Stimulated activated CD8-positive, alpha-beta memory T cell treated with anti-CD3 and anti-CD28 coated beads, Interleukin-12 subunit alpha, Interleukin-12 subunit beta, amount 100 ng/mL, for 1 hour (primary cell): ENCODE measurements at places on chromosomes 7 and 10.

DNA sequence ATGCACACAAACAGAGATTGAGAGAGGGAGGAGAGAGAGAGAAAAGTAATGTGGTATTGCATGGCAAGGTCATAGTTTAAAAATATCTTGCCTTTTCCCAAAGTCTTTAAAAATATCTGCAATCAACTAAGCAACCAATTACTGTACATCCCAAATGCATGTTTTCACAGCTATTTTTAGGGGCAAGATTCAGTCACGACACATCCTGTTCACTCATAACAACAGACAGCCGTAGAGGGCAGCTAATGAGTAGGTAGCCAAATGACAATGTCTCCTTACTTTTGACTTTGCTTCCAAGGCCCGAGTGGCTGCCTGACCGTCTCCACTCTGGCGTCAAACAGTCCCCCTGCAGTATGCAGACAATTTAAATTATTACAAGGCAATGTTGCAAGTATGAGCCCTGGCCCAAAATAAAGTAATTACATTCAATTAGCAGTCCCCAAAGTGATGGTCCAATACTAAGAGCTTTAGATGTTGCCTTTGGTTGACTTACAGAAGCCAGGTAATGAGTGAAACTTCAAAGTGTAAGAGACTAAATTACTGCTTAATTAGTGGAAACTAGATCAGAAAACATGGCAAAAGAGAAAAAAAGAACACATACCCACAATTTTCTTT lies 162.9 kb downstream of the MBL2 start:
- no peak for DNase-seq

DNA sequence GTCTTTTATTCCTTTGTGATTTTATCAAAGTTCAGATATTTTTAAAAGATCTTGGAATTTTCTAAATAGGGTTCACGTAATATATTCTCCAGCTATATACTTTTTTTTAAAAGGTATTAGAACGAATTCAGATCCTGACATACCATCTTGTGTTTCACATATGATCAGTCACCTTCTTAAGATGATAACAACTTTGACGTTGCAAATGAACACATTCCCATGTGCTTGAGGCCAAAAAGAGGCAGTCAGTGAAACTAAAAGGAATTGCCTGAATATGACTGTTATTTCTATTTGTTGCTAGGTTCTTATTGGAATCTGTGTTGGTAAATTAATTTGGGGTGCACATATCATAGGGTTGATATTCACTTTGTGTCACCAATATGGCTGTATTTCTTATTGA lies 310.1 kb downstream of the MDFIC start:
- no peak for DNase-seq

DNA sequence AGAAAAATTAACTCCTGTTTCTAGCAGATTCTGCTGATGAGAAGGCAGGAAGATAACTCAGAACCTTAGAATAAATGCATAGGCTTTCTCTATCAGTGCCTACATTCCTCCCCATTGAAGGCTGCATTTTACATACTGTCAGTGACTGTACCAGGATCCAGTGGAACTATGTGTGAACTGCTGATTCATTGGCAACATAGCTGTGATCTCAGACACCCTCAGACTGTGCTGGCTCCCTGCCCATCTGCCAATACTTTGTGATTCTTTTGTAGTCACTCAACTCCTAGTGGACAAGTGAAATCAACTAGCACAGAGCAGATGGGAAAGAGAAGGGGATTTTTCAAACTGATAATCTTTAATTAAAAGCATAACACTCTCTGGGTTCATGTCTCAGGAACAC lies 375.8 kb downstream of the MDFIC start:
- no peak for DNase-seq

DNA sequence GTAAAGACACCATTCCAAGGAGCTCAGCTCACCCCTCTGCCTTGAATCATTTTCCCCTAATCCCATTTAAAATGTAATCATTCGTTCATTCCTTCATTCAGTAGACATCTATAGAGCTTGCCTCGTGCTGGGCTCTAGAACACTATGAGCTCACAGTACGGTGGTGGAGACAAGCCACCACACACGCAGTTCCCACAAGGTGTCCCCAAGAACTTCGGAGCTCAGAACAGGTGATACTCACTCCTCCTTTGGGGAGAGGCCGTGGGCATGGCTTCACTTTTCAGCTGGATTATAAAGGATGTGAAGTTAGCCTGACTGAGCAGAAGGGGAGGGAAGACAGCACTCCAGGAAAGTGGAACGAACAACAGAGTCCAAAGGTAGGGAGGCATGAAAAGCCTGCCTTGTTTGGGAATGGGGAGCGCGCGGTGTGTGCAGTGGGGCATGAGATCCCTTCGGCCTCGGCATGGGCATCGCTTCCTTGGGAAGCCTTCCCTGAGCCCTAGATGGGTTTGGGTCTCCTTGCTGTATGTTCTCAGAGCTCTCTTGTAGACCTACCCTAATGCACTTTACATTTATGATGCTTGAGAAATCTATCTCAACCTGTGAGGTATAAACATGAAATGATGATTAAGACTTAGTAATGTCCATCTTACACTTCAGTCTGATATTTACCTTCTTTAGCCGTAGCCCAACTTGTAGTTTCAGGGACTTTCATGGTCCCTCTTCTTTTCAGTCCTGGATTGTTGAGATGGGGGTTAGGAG lies 809 bp upstream of the OGA start:
- DNase-seq, result no peak

DNA sequence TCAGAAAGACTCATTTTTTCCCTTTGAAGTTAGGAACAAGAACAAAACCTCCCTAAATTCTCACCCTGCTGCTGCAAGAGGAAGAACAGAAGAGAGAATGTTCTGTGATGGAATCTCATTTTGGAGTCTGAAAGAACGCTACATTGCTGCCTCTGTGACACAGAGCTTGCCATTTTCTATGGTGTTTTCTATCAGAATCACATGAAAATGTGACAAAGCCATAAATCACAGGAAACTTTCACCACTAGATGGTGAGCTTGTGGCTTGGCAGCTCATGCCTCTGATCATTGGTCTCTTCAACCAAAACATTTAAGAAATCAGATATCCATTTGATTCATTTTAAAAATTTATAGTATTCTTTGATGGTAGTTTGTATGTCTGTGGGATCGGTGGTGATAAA lies 82.9 kb downstream of the CADPS2 start:
- DNase-seq, result no peak

DNA sequence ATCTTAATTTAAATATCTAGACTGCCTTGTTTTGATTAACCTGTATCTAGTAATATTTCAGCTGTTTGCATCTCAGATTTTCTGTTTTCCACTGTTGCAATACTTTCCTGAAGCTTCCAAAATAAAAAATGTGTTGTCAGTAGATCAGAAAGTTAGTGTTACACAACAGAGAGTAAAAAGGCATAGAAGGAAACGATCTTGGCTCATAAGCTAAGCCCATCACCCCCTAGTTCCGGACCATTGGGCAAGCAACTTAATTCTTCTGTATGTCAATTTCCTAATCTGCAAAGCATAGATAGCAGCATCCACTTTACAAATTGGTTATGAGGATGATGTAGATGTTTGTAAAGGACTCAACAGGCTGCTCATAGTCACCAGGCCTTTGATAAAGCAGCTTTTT lies 4.4 kb downstream of the PON3 start:
- no peak for DNase-seq

- DNase-seq, result no peak
These were observed 34.2 kb downstream of the PDGFA start for GRCh38 chr7:485188-486081.

DNA sequence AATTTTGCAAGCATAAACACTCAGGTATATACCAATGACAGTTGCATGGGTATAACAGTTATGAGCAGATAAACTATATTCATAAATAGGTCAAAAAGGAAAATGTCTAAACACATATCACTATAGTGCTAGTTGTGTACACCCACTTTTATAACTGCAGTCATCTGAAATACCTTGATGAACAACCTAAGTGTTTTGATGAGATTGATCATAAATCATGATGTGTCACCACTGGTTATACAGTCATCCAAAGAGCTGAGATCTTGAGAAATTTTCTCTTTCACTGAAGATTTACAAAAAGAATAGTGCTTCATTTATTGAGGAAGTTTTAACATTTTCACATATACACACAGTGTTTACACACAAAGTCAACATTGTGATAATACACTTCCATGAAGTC lies 78.6 kb upstream of the SLC25A13 start:
- DNase-seq, result no peak

DNA sequence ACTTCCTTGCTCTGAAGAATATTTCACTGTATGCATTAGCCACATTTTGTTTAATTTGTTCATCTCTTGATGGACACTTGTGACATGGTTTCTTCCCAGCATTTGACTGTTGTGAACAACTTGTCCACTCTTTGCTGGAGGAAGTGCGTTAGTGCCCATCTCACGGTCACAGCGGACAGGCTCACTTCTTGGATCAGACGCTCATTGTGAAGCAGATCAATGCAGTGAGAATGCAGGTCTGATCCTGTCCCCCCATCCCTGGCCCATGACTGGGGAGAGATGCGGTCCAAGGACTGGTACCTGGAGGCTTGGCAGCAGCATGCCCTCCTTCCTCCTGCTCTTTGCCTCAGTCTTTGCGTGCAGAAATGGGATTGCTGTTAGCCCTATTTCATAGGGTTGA lies 41.5 kb downstream of the DOCK1 start:
- no peak for DNase-seq

- peak; percentile 7 for DNase-seq
These were observed 38.6 kb downstream of the CLRN3 start for GRCh38 chr10:127853868-127854768.

- DNase-seq, result no peak
These were observed 305.1 kb upstream of the PITRM1 start for GRCh38 chr10:3477683-3478082.
